ENCODE measurements at places on chromosomes 7 and 10.

DNA sequence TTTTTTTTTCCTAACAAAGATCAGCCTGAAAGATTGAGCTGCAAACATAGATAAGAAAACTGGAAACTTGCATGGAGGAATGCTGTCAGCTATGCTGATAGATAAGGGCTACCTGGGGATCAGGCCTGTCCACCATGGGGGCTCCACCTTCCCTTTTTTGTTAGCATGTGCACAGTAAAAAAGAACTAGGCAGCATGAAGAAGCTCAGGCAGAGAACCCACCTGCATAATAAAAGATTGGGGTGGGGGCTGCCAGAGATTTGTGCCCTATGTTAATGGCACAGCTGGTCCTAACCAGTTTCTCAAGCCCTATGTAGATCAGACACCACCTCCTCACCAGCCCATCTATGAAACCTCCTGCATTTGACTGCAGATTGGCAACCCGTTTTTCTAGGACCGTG is 45.4 kb upstream of the CACNB2 start:
- DNase-seq, result no peak

- DNase-seq, result no peak
Measured at GRCh38 chr7:148021507-148022045, 569.0 kb upstream of the C7orf33 start.

DNA sequence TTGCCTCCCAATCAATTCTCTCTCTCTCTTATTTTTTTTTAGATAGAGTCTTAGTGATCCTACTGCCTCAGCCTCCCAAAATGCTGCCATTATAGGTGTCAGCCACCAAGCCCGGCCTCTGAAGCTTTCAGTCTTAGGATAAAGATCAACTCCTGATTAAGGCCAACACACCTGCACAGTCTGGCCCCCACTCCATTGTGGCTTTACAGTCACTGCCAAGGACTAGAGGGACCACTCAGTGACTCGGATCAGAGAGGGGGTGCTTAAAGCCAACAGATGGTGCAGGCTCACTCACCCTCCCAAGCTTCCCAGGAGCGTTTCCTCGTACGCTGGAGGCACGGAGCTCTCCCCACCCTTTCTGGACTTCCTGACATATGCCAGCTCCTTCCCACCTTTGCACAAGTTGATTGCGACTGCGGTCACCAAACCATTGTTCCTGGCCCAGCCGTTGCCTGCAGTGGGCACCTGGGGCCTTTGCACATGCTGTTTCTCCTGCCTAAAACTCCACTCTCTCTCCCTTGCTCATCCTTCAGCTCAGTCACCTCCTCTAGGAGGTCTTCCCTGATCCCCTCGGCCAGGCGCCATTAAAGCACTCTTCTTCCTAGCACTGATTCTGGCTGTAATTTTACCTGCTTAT is 1.7 kb upstream of the CDH23 start:
- DNase-seq, result no peak

DNA sequence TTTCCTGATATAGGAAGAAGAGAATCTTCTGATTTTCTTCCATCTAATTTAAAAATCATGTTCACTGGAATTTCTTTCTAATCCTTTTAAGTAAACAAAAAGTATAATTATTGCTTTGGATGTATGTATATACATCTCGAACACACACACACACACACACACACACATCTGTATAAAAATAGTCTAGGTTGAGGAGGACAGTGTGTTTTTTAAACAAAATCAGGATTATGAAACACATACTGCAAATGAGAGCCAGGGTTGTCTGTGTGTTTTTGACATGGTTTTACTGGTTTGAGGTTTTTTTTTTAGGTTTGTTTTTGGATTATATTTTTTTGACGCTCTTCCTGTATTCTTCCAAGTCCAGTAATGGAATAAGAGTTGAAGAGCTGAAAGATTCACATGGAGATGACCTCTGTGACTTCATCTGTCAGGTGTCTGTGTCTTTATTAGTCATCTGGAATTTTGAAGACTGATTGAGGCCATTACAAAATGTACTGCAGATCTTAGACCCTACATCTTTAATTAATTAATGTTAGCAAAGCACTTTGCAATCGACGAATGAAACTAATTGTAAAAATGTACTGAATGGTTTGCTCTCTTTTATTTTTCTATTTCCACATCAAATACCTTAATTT is 237.1 kb downstream of the SUGCT start:
- DNase-seq, result no peak

All from activated CD8-positive, alpha-beta memory T cell treated with anti-CD3 and anti-CD28 coated beads for 4 hours (primary cell).